Non-pigmented ciliary epithelial cell (primary cell): ENCODE measurements at places on chromosomes 12 and 14.

GRCh38 chr14:22177870-22178269, 411.2 kb downstream of the DAD1 start:
- DNase-seq = no peak

GRCh38 chr14:68690089-68690958, 102.5 kb downstream of the ZFP36L1 start:
- no peak for DNase-seq

GRCh38 chr12:46752396-46752795, 73.4 kb downstream of the SLC38A4 start:
- no peak for DNase-seq

DNA sequence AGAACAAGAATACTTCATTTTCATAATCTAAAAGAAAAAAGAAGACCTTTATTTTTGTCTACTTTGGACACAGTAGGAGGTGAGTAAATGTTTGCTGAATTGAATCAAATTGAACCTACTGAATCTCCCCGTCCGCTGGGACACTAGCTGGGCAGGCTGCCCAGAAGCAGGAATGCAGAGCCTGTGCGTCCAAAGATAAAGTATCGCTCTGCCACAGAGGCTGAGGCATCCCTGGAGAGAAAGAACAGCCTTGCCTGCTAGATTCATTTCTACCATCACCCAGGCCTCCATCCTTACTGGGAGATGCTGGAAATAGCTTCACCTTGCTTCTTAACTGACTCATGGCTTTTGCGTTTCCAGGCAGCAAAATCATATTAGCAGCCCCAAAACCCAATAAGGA, 64.1 kb upstream of the TSPAN11 start:
- no peak for DNase-seq

- no peak for DNase-seq
These were observed 89.0 kb upstream of the PPM1H start for GRCh38 chr12:63023926-63024325.

DNA sequence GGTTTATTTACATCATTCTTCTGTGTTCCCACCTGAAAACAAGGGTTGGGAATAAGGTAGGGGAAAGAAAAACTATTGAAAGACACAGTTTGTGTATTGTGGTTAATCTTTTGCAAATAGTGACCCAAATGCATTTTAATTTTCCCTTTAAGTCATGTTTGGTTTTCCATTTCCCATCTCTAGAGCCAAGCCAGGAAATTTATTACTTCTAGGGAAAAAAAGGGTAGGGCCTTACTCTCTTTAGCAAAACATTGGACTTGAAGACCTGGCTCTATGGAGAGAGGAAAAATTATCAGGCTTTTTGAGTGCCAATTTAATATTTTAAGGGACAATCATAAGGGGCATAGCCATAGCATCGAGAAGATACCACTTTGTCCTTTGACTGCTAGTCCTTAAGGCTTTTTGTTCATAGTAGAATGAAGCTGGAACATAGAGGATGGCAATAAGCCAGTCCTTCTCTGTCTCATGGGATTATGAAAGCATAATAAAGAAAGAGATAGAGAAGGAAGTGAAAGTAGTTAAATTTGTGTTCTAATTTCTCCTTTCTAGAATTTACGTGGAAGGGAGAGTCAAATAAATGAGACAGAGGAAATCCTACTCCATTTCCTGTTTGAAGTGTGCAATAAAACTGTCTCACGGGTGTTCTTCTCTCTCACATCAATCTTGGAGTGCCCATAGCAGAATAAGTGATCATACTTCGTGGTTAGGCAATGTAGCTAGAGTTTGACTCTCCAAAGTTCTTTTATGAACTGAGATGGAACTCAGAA, 50.9 kb upstream of the PPFIA2 start:
- DNase-seq = no peak

- no peak for DNase-seq
These were observed 59.7 kb downstream of the NOVA1 start for GRCh38 chr14:26538176-26538575.

- no peak for DNase-seq
These were observed 446 bp downstream of the PPP1R12A start for GRCh38 chr12:79934281-79935020.

GRCh38 chr14:65864549-65864948, 452.0 kb downstream of the FUT8 start:
- no peak for DNase-seq
